Fibroblast of skin of back (primary cell): ENCODE measurements at places on chromosomes 12 and 14.

DNA sequence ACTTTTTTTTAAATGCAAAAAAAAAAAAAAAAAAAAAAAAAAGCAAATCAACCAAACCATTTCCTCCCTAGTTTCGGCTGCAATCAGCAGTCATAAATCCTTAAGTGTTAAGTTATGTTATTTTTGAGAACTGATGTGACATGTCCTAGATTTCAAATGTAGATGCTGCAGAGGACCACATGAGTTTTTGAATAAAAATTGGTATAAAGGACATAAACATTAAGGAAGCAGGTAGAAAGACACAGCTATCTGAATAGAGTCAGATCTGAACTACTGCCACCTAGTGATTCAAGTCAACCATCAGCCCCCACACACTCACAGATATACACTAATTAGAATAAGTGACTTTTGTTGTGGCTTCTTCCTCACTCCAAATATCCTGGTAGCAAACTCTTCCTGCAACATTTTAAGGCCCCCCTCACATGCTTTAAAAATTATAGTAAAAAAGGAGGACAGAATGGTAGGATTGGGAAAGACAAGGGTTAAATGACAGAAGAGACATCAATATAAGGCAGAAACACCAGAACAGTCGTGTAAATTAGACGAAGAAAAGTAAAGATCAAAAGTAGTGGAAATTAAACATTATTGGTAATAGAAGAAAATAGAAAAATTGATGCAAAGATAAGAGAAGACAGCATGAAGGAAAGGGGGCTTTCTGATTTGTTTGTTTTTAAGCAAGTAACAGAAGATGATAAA lies 394.5 kb upstream of the ATP2B1 start:
- peak; percentile 33 for DNase-seq

- DNase-seq: no peak
These were observed 203.5 kb upstream of the G2E3 start for GRCh38 chr14:30355431-30355913.

DNA sequence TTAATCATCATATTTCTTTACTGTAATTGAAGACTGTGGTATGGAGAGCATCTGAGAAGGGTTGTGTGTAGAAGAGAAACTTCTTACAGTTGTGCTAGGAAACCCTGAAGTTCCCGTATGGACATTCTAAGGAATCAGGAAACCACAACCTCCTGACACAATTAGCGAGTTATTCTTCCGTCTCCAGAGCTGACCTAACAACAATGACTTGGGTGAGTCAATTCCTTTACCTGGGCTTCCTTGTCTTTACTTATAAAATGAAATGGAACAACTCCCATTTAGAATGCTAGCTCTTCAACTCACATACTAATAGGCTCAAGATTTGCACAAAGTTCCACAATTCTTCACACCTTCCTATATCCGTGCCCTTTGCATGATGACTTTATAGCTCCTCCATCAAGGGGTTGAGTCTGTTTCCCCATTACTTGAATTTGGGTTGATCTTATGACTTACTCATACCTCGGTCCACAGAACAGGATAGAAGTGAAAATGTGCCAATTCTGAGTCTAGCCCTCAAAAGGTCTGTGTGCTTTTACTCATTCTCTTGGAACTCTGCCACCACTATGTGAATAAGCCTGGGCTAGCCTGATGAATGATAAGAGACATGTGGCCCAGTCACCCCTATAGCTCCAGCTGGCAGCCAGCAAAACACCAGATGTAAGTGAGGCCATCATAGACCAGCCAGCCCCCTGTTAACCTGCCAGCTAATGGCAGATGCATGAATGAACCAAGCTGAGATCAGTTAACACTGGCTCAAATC lies 459.4 kb downstream of the ETNK1 start:
- peak; percentile 22 for DNase-seq

DNA sequence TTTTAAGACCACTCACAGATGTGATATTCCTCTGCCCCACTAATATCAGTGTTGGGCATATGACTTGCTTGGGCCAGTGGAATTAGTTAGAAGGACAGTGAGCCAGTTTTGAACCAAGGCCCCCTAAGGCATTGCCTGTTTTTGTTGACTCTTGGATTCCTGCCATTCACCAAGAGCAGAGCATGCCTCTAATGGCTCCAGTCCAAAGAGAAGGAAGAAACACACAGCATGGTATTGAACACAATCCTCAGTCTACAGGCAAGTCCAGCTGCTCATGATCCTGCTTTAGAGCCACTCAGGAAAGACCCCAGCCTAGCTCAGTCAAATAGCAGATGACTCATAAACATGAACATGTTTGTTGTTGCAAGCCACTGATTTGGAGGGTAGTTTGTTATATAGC lies 1201.5 kb downstream of the BCL11B start:
- DNase-seq: peak; percentile 8

GRCh38 chr12:61993734-61994345 lies 266.4 kb upstream of the USP15 start:
- DNase-seq: peak; percentile 44

- peak; percentile 16 for DNase-seq
These were observed 113.2 kb downstream of the TRMT5 start for GRCh38 chr14:60867503-60868172.

GRCh38 chr12:48374164-48374563 lies 23.4 kb upstream of the ZNF641 start:
- no peak for DNase-seq

DNA sequence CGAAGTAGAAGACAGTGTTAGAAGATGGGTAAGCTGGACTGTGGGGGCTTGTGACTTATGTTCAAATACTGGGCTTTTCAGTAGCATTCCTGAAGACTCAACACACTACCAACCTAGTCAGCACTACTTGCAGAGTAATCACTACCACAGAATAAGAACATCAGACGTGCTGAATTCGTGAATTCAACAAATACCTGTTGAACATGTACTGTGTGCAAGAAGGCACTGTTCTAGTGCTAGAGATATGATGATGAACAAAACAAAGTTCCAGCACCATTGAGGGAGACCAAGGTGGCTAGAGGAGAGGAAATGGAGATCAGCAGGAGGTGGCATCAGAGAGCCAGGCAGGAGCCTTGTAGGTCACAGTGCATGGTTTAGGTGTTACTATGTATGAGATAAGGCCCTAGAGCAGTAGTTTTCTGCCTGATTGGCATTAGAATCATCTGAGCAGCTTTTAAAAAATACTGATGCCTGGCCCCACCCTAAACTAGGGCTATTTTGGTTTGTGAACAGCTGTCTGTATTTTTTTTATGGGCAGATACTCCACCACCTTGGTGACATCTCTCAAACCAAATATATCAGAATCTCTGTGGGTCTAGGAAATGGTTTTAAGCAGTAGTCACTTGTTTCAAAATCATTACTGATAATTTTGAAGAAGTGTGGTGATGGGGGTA lies 26.8 kb downstream of the FERMT2 start:
- no peak for DNase-seq

DNA sequence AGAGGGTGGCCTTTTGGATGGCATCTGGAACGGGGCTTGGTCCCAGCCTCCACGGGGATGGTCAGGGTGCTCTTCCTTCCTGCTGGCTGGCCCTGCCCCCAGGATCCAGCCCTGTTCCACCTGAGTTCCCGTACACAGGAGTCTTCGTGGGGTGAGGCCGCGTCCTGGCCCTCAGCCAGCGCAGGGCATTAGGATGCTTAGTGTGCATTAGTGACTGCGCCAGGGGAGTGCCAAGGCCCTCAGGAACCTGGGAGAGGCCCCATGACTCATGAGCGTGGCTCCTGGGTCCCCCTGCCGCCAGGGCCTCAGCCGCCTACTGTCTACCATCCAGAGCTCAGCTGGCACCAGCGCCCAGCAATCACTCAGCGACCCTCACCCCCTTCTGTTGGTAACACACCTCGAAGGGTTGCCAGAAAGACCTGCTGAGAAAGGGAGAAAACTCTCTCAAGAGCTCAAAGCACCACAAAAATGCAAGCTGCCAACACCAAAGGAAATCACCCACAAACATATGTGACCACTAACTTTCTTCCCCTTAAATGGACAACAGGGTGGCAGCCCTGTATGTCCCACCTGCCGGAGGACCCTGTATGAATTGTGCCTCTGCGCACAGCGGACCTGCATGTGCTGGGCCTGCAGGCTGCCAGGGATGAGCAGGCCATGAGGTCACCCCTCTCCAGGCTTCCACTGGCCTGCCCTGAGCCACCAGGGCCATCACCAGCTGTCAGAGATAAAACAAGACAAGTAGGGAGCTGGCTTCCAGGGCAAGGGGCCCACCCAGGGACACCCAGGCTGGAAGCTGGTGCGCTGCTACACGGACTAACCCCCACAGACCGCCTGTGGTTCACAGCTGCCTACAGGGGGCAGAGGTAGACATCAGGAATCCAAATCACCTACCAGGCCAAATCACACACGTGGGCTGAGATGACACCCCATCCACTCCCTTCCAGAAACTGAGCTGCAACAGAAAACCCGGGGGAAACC lies 28.7 kb downstream of the CCDC85C start:
- DNase-seq: peak; percentile 33

DNA sequence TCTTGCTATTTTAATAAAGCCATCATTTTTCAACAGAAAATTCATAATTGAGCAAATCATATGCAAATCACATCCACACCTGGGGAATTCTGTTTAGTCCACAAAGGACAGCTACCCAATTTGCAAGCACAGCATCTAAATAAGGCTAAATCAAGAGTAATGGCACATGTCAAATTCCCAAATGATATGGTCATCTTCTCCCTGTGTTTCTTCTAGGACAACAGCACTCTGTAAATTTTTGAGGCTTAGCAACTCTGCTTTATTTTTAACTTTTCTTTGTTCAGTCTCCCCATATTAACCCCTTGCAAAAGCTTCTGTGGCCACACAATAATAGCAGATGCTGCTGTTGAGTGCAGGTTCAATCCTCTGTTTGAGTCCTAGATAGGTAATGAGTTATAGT lies 155.6 kb upstream of the DAAM1 start:
- peak; percentile 68 for DNase-seq

DNA sequence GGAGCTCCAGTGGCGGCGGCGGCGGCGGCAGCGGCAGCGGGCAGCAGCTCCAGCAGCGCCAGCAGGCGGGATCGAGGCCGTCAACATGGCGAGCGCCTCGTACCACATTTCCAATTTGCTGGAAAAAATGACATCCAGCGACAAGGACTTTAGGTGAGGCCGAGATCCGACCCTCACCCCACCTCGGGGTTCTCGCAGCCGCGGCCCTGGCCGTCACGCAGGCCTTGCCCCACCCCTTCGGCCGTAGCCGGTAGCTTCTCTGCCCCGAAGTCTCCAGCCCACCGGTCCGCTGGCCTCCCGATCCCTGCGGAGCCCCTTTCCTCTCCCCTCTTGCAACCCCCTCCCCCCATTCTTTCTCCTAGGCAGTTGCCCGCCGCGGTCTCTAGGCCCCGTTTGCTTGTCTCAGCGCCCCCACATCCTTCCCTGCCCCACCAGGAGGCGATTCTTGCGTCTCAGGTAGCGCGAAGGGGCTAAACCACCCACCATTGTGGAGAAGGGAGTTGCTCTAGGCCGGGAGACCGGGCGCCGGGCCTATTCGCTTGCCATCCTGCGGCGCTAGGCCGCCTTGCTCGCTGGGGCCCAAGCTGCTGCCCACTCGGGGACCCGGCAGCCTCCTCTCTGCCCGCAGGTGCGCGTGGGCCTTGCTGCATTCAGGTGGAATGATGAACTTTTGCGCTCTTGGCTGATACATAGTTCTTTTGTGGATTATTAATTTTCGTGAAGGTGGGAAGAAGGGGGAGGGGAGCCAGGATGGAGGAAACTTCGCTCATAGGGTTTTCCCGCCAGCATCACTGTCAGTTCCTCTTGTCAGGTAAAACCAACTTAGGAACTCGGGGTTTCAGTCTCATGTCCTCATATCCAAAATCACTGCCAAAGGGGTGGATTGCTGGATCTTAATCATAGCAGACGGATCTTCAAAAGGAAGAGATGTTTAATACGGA lies 745 bp downstream of the CAND1 start:
- peak; percentile 34 for DNase-seq

GRCh38 chr14:99990268-99991170 lies 74.7 kb upstream of the EVL start:
- DNase-seq: peak; percentile 30

DNA sequence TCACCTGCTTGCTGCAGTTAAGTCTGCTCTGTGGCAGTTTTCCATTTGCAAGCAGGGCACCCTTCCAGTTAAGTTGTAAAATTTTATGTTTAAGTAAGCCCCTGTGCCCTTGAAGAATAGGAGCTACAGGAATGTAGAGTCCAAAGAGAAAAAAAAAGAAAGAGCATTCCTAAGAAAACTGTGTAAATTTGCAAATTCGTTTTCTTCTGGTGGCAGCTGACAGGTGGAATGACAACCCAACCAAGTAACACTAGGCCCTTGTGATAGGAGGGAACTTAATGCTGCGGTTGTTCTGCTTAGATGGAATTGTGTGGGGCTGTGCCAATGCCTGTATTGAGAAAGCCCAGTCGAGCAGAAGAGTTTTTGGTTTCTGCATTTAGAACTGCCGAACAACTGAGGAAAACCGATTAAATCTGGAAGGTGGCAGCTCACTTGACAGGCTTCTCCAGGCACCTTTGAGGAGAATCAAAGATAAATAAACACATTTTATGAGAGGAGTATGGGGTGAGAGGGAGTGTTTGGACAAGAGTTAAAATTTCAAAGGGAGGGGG lies 280.0 kb downstream of the RAD51B start:
- DNase-seq: no peak

GRCh38 chr14:90507428-90507827 lies 110.6 kb downstream of the CALM1 start:
- DNase-seq: no peak

GRCh38 chr12:119744900-119745606 lies 77.1 kb downstream of the PRKAB1 start:
- DNase-seq: no peak

DNA sequence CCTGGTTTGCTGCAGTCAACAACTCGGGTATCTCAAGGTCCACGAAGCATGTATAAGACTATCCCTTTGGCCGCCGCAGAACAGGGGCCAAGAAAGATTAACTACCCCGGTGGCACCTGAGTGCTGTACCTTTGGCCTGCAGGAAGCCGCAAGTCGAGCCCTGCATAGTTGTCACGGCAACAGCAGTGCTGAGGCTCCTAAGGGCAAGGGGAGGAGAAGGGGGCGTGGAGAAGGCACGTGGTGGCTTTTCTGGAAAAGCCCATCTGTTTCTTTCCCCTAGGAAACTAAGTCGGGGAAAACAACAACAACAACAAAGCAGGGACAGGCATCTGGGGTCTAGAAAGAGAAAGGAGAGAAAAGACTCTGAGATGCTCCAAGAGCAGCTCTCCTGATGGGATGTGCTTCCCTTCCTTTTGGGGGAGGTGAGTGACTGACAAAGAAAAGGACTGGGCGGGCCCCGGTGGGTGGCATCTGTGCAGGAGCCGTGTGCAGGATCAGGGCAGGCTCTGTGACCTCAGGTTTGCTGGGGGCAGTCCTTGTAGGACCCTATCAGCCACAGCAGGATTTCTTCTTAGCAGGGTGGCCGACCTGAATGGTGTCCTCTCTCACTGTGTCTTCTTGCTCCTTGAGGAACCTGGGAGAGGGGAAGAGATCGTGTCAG lies 123.9 kb downstream of the PRMT8 start:
- no peak for DNase-seq
